ENCODE measurements at places on chromosomes 5 and 9.
A peak's percentile ranks its signal among the peaks of the same experiment; 100 is the strongest.

- DNase-seq = no peak
Measured at GRCh38 chr5:69043655-69043996, 50.2 kb upstream of the SLC30A5 start.

DNA sequence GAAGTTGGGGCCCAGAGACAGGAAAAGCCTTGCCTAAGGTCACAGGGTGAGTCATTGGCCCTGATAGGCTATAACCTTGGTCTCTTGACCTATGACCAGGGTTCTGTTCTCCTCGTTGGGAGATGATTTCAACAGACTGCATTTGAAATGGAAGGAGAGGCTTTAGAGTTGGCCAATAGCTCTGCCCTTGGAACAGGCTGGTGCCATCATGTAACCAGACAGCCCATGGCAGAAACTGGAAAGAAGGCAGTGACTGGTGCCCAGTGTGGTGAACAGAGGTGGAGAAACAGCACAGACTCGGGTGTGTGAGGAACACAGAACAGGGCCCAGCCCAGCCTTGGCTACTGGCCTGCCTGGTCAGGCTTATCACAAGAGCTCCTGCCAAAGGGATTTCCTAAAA, 109.8 kb upstream of the SLC25A48 start:
- DNase-seq = no peak

- DNase-seq = no peak
Measured at GRCh38 chr5:65478336-65478735, 3.4 kb downstream of the ADAMTS6 start.

GRCh38 chr5:126366199-126366560, 57.0 kb upstream of the GRAMD2B start:
- no peak for DNase-seq

GRCh38 chr5:343461-344401, 22.2 kb downstream of the AHRR start:
- peak; percentile 52 for DNase-seq

- peak; percentile 96 for DNase-seq
Measured at GRCh38 chr9:131635285-131635684, 90.0 kb downstream of the PRRT1B start.

GRCh38 chr5:61246768-61247307, 84.6 kb upstream of the SMIM15 start:
- no peak for DNase-seq

GRCh38 chr5:35990520-35990919, 670 bp downstream of the UGT3A1 start:
- no peak for DNase-seq

- DNase-seq = no peak
Measured at GRCh38 chr9:22840641-22841040, 394.0 kb downstream of the DMRTA1 start.

- no peak for DNase-seq
Measured at GRCh38 chr9:112041199-112041535, 133.9 kb downstream of the SUSD1 start.

- no peak for DNase-seq
Measured at GRCh38 chr5:140266471-140267200, 36.3 kb downstream of the PFDN1 start.

- no peak for DNase-seq
Measured at GRCh38 chr9:116604251-116604650, 82.9 kb upstream of the TRIM32 start.

- no peak for DNase-seq
Measured at GRCh38 chr9:108382310-108382709, 473.5 kb downstream of the ACTL7B start.
